Stimulated activated CD8-positive, alpha-beta memory T cell treated with anti-CD3 and anti-CD28 coated beads, Interleukin-4, amount 100 ng/mL, for 4 hours (primary cell): ENCODE measurements at places on chromosomes 1 and 21.

DNA sequence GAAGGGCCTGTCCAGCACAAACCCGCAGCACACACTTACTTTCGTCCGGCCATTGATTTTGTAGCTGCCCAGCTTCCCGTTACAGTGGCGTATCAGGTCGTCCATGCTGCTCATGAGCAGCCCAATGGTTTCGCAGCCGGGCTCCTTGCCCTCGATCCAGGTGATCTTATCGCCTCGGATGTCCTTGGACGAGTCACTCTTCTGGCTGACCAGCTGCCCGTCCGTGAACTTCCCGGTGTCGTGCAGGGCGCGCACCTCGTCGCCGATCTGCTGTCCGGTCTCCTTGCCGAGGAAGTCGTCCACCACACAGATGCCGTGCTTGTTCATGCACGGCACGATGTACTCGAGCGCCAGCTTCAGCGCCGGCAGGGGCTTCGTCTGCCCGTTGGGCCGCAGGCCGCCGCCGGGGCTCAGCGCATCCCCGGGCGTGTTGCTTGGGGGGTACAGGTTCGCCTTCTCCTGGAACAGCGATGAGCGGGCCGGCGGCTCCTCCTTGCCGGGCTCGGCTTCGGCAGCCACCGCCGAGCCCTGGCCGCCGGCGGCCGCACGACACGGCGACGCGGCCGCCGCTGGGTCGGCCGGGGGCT, 1.0 kb downstream of the EGLN1 start:
- DNase-seq, result no peak

GRCh38 chr1:67307251-67308060, at the start of gene IL12RB2:
IL12RB2 (plus strand) TSS chr1:67307873; CDS start chr1:67320369, 12,496 bp downstream.
- DNase-seq, result no peak

DNA sequence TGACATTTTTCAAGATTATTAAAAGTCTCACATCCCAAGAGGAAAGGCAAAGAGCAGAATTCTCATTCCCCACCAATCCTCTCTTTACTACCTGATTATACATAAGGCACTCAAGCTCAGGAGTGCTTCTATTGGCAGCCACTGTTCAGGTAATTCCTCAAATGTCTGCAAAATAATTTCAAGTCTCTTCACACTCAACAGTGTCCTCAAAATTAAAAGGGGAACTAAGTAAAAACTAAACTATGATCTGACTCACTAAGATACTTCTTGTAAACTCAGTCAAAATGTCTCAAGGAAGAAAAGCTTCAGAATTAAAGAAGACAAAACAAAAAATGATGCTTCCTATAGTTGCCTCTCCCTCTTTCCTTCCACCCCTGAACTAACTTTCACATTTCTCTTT, 135.6 kb downstream of the GPATCH2 start:
- DNase-seq, result no peak

GRCh38 chr1:95186149-95186548, 47.9 kb upstream of the RWDD3 start:
- DNase-seq, result no peak

DNA sequence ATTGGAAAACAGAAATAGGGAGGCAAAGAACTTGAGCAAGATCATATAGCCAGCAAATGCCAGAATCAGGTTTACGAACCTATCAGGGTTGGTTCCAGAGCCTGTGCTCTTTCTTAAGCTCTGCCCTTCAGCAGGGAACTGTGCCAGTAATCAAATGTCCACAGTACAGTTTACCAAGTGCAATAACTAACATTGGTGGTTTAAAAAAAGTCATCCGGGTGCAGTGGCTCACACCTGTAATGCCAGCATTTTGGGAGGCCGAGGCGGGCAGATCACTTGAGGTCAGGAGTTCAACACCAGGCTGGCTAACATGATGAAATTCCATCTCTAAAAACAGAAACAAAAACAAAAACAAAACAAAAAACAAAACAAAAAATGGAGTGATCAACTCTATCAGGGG, 182.7 kb downstream of the LMX1A start:
- DNase-seq, result no peak

DNA sequence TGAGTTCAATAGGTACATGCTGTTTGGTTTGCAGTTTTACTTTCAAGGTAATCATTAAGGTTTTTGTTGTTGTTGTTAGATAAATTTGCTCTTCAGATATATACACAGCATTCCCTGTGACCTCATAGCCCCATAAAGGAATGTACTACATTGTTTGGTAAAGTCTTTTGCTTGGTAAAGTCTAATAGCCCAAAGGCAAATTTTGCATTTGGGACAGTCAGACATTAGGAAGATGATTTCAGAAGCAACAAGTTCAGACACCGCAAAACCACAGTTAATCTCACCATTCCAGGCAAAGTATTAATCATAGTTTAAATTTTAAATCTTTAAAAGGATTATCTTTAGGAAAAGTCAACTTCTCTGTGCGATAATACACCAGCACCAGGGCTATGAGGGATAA, 32.6 kb upstream of the PYHIN1 start:
- DNase-seq, result no peak

- DNase-seq, result no peak
These were observed 107.7 kb upstream of the ZNHIT6 start for GRCh38 chr1:85815906-85816305.

DNA sequence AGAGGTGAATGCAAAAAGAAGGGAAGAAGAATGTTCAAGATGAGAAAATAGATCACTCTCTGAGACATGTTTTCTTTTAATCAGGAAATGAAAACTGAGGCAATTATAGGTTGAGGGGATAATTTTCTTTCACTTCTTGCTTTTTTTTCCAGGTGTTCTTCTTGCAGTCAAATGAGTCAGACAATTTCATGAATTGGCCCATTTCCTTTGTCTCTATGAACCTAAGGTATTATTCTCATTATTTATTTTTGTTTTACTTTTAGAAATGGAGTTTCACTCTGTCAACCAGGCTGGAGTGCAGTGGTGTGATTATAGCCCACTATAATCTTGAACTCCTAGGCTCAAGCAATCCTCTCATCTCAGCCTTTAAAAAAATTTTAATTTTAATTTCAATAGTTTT, 3.5 kb upstream of the VASH2 start:
- DNase-seq, result no peak

- no peak for DNase-seq
These were observed 86.3 kb downstream of the PRDM16 start for GRCh38 chr1:3155056-3155925.

- no peak for DNase-seq
These were observed 415.9 kb downstream of the PTPRC start for GRCh38 chr1:199054694-199055093.

DNA sequence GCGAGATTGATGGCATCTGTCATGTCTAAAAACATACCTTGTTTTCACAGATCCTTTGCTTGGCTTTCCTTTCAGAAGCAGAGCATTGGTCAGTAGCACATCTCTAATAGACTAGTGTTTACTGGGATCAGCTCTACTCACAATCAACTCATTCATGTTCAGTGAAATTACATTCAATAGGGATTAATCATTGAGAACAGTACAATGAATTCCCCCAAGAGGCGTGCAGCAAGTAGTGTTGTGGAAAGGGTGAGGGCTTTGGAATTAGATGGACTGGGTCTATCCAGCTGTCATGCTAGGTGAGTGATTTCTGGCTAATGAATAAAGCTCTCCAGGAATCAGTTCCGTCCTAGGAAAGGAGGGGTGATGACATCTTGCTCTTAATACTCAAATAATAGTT, 155.2 kb upstream of the COA6 start:
- no peak for DNase-seq

DNA sequence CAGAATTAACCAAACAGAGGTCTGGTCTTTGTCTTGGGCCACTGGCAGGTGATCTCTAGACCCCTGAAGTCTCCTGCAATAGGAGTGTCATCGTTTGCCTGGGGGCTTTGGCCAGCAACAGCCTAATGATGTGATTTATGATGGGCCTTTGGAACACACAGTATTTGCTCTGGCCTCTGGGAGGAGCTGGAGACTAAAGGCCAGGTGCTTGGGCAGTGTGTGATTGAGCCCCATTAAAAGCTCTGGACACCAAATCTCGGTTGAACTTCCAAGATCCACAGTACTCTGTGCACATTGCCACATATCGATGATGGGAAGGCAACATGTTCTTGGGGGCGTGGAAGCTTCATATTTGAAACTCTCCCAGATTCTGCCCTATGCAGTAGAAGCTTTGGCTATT, 32.0 kb upstream of the TLR5 start:
- no peak for DNase-seq

DNA sequence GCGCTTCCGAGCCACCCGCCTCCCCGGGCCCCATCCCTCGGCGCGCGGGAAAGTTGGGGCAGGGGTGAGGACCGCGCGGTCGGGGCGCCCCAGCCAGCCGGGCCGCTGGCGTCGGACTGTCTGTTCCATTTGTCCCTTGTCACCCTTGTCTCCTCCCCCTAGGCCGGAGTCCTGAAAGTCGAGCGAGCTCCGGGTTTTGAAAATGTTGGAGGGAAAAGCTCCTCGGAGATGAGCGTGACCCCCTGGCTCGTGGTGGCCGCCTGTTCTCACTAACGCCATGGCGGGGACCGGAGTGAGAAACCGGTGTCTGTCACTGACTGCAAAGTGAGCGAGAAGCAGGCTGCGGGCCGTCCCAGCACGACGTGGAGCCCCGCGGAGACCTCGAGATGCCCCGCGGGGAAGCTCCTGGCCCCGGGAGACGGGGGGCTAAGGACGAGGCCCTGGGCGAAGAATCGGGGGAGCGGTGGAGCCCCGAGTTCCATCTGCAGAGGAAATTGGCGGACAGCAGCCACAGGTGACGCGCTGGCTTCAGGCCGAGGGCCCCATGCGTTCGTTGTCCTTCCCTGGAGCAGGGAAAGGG, 491 bp downstream of the PER3 start:
- no peak for DNase-seq

- DNase-seq, result no peak
These were observed at the start of gene MARK1 for GRCh38 chr1:220527908-220528678. MARK1 (plus strand) TSS chr1:220528136; CDS start chr1:220528823, 687 bp downstream.

DNA sequence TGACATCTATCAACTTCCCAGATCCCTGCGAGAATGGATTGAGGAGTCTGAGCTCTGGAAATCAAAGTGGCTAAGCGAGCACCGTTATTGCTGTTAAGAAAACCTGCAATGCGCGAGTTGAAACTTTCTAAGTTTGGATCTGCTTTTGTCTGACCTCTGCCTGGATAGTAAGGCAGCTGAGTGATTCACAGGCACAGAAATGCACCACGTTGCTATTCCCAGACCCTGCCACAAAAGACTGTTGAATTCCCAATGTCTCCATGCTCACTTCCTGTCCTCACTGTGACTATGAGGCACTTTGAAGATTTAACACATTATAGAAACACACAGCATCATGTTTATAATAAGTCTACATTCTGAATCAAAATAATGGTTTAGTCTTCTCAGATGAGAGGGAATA, 27.1 kb upstream of the CNIH3 start:
- DNase-seq, result no peak
